Left lobe of liver (tissue), 2 donors: ENCODE measurements at places on chromosomes 7 and 10. TPM values are rescaled to one million over a fixed set of nuclear protein-coding genes. Genes with fewer than 3 reads are reported as not detected.
A peak's percentile ranks its signal among the peaks of the same experiment; 100 is the strongest.

GRCh38 chr10:93445097-93445960 lies 36.8 kb downstream of the MYOF start:
- peak; percentile 94 for DNase-seq

OTUD1 gene
- total RNA-seq: 5.2 TPM

- no peak for DNase-seq
Measured at GRCh38 chr10:58175990-58176900, 91.4 kb downstream of the IPMK start.

GRCh38 chr10:76353237-76353851 lies 921.9 kb downstream of the LRMDA start:
- DNase-seq: no peak

- no peak for DNase-seq
Measured at GRCh38 chr7:66296557-66296956, 91.4 kb downstream of the TPST1 start.

IFIT2 gene
- 6.0 TPM for total RNA-seq

GRCh38 chr7:27185013-27185853 lies at the start of gene HOXA11:
HOXA11 (minus strand) TSS chr7:27185232; CDS start chr7:27185144, 88 bp downstream.
- peak; percentile 37 for DNase-seq

- DNase-seq: no peak
Measured at GRCh38 chr7:55249332-55249731, 115.8 kb upstream of the LANCL2 start.
